ENCODE measurements at places on chromosomes 12 and 14. TPM values are rescaled to one million over a fixed set of nuclear protein-coding genes. Genes with fewer than 3 reads are reported as not detected.

Gene TMTC2
- 3.5 TPM for total RNA-seq

Gene MBD6
- total RNA-seq: 2.1 TPM

Gene A2ML1
- not detected for total RNA-seq

Gene LRIG3
- total RNA-seq: 29.3 TPM

Gene ACOT4
- total RNA-seq: 0.38 TPM

Gene MIPOL1
- 5.8 TPM for total RNA-seq

Gene ASIC1
- 0.13 TPM for total RNA-seq

Gene PROX2
- not detected for total RNA-seq

Gene NYNRIN
- 3.7 TPM for total RNA-seq

Gene ADGRD1
- total RNA-seq: 7.9 TPM

Gene KRT78
- total RNA-seq: not detected

Gene OLR1
- total RNA-seq: 6.3 TPM

Gene SLC41A2
- 34.5 TPM for total RNA-seq

Gene VRK1
- 17.3 TPM for total RNA-seq

Gene TCL1B
- total RNA-seq: not detected

Gene GPR162
- total RNA-seq: 0.51 TPM

Gene GMFB
- total RNA-seq: 286 TPM
